ENCODE measurements at places on chromosomes 2 and 18.

- DNase-seq: no peak
Measured at GRCh38 chr2:8546612-8547283, 135.1 kb upstream of the ID2 start.

- no peak for DNase-seq
Measured at GRCh38 chr2:126449677-126450076, 206.3 kb upstream of the GYPC start.

DNA sequence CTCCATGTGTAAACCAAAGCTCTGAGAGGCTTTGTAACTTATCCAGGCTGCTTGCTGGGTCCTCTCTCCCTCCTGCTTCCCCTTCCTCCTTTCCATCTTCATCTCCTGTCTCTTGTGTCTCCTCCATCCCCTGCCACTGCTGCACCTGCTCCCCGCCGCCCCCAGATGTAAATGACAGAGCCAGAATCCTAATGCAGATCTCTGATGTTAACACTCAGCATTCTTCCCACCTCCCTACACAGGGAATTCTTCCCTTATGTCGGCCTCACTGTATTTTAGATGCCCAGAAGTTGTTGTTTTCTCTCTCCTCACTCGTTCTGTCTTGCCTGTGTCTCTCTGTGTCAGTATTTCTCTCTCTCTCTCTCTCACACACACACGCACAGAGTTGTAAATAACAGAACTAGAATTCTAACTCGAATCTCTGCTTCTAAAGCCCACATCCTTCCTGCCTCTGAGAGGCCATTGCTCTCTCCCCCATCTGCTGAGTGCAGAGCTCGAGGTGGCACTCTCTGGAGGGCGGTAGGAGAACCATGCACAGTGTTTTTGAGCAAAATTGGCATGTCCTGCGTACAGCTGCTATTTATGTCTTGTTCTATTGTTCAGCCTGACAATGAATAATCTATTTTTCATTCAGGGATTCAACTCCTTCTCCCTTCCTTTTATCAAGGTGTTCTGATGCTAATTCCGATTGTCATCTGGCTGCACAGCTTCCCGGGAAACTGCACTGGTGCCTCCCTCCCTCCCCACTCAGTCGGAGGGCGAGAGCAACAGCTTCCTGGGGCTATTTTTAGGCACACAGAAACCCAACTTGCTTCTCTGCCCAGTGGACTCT lies 219.9 kb downstream of the SH3RF3 start:
- DNase-seq: no peak

DNA sequence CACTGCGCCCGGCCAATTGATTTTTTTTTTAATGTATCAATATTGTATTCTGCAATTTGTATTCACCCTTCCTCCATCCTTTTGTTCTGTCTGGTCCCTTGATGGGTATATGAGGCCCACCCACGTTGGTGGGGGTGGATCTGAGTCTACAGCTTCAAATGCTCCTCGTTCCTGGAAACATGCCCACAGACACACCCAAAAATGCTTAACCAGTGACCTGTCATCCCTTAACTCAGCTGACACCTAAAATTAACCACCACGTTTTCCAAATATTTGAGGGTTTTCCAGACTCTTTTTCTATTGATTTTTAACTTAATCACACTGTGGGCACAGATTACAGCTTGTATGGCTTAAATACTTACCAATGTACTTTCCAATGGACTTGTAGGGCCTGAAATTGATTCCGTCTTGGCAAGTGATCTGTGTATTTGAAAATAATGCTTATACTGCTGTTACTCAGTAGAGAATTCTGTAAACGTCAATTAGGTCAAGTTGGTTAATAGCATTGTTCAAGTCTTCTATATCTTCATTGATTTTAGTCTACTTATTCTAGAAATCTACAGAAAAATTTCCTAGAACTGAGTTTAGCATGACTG lies 34.4 kb upstream of the CYP27C1 start:
- no peak for DNase-seq

DNA sequence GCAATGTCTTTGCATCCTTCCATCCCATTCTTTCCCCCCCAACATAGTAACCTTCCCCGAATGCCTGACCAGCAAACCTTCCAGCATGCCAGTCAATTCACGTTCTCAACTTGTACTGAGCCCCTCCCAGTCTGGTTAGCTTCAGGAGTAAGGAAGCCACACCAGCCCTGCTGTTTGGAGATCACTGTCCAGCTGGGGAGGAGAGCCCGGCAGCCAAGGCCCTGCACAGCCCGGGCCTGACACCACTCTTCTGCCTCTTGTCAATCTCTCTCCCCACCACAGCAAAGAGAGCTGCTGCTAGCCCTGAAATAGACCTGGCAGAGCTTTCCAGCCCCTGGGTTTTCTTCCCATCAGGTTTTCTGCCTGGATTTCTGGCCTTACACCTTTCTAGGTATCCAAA lies 185.8 kb upstream of the ID2 start:
- DNase-seq: no peak

GRCh38 chr18:26741048-26741447 lies 124.5 kb downstream of the AQP4 start:
- no peak for DNase-seq

DNA sequence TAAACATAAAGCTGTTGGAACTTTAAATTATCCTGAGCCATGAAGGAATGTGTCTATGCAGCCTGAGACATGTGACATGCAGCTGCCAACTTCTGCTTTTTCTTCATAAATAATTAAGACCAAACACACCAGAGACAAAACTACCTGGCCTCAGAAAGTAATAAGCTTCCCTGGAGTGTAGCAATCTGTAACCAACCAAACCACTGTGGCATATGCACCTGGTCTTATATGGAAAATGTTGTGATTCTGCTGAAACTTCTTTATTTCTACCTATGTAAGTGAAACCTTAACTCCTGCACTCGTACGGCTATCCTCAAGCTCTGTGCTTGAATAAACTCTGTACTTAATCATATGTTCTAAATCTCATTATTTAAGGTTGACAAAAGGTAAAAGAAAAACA lies 515.0 kb downstream of the TMEM182 start:
- no peak for DNase-seq

- DNase-seq: no peak
Measured at GRCh38 chr18:26702086-26702485, 153.7 kb upstream of the KCTD1 start.

DNA sequence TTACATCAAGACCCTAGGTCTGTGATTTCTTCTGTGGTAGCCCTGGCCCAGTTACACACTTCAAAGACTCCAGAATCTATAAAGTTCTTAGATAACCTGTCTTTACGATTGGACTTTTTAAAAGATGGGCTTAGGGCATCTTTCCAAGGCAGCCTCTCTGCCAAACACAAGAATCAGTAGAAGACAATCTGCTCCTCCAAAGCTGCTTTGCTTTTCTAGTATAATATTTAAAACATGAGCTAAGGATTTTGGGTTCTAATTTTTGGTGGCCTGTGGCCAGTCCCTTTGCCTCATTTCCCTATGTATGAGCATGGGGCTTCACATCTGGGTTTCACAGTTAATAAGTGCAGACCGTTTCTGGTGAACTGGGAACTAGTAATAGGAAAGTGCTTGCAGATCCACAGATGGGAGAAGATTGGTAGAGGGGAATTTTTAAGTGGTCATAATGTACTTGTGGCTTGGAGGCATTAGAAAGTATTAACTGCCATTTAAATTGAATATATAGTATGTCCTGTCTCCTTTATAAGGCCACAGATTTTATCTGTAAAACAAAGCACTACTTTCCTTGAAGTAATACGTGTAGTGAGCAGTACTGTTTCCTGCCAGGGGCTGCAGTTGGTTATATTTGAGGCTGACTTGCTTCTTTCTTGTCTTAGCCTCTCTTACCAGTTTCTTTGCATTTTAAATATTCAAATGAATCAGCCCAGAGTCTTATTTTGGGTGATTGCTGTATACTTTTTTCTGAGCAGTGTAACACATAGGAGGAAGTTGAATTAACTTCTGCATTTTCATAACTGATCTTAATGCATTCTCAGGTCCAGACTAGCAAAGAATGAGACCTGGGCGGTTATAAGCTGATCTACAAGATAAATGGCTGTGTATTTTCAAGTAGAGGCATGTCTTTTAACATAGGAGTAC lies 1.5 kb downstream of the ARPC2 start:
- peak; percentile 82 for DNase-seq

DNA sequence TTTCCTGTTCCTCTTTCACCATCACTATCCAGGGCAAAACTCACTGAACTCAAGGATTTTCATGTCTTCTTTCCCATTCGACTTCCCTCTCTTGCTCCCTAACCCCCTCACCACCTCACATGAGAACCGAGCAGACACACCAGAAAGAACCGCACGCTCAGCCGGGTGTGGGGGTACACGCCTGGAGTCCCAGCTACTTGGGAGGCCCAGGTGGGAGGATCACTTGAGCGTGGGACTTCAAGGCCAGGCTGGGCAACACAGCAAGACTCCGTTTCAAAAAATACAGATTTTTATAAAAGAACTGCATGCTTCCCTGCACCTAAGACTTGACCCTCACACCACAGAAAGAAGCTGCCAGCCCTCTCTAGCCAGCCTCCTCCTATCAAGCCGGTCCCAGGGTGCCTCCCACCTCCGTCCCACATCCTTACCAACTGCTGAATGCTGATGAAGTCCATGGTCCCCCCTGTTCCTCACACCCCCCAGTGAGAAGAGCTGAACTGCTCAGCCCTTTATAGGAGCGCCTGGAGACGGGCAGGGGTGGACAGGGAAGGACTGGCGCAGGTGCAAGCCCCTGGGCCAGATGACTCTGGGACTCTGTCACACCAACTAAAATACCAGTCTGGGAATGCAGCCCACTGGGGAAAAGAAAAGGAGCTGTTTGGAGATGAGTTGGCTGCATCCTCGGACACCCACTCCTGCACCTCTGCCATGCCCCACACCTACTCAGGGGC lies at the start of gene ANKRD23:
Gene ANKRD23 (minus strand): TSS at position 484 of the 731 bp plus-strand sequence. CDS start 29 bp downstream, at position 455.
- no peak for DNase-seq

- DNase-seq: no peak
Measured at GRCh38 chr2:42238644-42239288, 69.6 kb downstream of the EML4 start.

DNA sequence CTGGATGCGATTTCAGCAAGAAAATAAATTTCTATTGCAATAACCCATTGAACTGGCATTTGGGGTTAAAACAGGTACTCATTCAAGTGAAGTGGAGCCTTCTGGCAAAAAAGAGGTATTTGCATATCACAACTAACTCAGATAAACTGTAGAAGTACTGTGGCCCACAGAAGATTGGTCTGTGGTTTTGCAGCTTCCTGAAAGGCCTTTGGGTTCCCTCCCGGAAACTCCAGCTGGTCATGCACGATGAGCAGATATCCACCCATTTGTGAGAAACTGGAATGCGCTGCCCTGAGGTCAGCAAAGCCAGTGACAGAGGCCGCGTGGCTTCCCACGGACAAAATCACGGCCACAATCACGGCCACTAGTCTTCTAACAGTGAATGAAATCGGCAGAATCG lies 106.3 kb downstream of the EPHA4 start:
- peak; percentile 20 for DNase-seq

DNA sequence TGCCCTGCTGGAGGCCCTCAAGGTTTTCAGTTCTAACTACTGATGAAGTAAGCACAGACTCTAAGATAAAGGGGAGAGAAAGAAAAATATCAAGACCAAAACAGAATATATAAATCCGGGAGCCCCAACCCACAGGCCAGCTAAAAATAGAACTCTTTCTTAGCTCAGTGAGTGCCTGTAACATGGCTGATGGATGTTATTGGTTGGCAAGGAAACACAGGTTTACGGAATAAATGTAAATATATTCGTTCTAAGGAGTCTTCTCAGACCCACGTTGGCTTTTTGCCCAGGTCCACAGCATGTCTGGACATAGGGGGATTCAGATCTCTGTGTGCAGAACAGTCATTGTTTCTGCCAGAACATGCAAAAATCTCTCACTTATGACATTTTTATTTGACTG lies 139.0 kb upstream of the SERPINE2 start:
- DNase-seq: no peak

DNA sequence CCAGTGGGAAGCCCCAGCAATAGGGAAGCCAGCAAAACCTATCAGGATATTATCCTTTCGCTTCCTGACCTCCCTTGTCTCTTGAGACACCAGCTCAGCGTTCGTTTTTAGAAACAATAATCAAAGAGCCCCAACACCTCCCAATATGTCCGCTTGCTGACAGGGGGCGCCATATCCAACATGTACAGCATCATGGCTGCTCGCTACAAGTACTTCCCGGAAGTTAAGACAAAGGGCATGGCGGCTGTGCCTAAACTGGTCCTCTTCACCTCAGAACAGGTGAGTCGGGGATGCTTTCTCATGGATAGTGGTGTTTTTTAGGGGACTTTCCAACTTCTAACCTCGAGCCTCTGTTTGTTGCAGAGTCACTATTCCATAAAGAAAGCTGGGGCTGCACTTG lies 28.7 kb downstream of the GAD1 start:
- DNase-seq: no peak

DNA sequence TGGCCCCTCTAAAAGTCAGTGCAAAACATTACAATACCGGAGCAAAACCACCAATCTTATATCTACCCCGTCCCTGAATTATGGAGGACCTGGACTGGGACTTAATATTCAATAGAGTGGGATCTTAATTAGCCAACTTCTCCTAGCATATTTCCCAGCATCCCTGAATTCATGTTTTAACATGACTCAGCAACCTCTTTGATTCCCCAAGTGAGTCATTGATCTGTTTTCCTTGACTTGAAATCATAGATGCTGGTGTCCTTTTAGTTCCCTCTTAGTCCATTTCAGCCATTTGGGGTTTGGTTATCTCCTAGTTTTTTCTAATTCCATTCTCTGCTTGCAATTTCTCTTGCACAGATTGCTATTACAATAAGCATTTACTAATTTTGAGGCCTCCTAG lies 677.7 kb upstream of the CELF4 start:
- no peak for DNase-seq

GRCh38 chr2:24329700-24330099 lies 30.6 kb downstream of the ITSN2 start:
- peak; percentile 58 for DNase-seq

DNA sequence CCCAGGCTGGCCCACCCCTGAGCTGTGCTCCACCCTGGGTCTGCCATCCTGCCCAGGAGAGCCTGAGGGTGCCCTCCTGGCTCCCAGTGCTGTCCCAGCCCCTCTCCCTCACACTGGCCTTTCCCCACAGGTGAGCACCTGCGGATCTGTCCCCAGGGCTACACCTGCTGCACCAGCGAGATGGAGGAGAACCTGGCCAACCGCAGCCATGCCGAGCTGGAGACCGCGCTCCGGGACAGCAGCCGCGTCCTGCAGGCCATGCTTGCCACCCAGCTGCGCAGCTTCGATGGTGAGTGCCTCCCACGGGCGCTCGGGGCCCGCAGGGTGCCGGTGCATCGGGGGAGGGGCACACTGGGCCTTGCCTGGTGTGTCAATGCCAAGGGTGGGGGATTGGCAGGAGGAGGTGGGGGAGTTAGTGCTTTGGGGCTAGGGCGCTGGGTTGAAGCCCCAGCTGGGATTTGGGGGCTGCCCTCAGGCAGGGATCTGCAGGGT lies 23.5 kb downstream of the GPC1 start:
- DNase-seq: no peak

- no peak for DNase-seq
Measured at GRCh38 chr2:46679761-46680160, 200.4 kb downstream of the TMEM247 start.
